Activated naive CD4-positive, alpha-beta T cell (primary cell): ENCODE measurements at places on chromosomes 5 and 9.

DNA sequence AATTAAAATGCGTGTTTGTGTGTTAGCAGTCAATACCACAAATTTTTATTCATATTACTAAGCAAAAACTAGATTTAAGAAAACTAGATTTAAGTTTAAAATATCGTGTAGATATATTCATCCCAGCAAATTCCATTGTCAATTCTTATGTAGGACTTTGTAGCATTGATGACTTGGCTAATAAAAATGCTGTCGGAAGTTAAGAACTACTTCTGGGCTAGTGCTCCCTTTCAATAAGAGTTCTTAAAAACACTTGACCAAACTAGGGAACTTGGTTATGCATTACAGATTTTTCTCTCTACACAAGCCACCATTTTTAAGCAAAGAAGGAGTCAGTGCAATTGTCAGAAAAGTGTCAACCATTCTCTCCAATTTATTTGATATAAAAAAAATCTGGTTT lies 68.7 kb upstream of the RAD23B start:
- DNase-seq = no peak

DNA sequence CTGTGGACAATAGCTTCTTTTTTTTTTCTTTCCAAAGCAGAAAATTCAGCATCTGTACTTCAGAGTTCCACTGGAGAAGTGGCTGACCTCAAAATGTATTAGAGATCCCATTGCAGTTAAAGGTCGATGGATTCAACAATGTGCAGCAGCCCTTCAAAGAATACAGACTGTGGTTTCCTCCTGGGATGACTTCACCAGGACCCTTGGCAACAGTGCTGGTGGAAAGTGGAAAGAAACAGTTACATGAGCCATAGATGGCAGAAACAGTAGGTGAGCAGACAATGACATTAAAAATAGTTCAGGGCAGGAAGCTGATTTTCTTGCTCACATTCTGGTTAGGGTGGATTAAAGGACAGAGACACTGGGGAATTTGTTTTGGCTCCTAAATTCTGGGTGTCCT lies 62.4 kb downstream of the SLC28A3 start:
- no peak for DNase-seq

GRCh38 chr5:132353486-132353995 lies 16.0 kb upstream of the SLC22A5 start:
- no peak for DNase-seq

- DNase-seq = peak; percentile 30
Measured at GRCh38 chr5:65102976-65103711, 334.4 kb downstream of the CWC27 start.

DNA sequence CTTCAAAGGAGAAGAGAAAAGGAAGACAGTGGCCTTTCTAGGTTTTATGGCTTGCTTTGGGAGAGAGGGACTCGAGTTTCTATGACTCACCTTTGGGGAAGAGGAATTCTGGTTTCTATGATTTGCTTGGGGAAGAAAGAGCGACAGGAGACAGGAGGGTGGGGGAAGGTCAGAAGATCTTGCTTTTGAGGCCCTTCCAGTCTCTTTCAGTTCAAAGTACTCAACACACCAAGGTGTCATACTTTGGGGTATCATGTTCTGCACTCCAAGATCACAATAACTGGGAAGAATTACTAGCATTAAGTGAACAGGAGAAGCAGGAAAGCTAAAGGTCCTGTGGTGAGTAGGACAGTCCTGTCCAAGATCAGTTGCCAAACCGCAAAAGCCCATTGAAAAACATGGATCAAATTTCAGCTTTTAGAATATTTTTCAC lies 324.5 kb downstream of the ARHGEF28 start:
- DNase-seq = no peak

DNA sequence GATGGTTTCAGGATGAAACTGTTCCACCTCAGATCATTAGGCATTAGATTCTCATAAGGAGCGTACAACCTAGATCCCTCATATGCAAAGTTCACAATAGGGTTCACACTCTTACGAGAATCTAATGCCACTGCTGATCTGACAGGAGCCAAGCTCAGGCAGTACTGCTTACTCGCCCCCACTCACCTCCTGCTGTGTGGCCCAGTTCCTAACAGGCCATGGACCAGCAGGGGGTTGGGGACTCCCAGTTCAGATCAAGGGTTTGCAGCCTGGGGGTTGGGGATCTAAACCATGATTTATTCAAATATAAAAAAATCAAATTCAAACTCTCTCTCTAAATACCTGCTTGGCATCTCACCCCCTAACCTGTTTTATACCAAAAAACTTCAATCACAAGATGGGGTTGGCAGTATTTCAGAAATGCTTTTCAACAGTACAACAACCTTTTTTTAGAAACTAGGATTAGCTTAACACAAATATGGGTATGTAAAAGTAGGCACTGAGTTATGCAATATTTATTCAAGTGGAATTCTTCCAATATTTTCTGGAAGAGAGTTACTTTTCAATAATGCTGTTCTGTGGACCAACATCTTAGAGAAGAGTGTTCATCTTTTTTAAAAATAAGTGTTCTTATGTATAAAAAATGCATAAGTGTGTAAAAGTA lies 30.1 kb upstream of the SLC12A2 start:
- DNase-seq = no peak

DNA sequence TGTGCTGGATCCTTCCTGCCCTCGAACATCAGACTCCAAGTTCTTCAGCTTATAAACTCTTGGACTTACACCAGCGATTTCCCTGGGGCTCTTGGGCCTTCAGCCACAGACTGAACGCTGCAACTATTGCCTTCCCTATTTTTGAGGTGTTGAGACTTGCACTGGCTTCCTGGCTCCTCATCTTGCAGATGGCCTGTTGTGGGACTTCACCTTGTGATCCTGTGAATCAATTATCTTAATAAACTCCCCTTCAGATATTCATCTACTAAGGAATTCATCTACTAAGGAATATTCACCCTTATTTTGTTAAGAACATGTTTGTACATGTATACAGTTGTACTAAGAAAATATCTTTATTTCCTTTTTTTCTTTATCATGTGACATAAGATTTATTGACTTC lies 1079.7 kb downstream of the CDH12 start:
- no peak for DNase-seq

DNA sequence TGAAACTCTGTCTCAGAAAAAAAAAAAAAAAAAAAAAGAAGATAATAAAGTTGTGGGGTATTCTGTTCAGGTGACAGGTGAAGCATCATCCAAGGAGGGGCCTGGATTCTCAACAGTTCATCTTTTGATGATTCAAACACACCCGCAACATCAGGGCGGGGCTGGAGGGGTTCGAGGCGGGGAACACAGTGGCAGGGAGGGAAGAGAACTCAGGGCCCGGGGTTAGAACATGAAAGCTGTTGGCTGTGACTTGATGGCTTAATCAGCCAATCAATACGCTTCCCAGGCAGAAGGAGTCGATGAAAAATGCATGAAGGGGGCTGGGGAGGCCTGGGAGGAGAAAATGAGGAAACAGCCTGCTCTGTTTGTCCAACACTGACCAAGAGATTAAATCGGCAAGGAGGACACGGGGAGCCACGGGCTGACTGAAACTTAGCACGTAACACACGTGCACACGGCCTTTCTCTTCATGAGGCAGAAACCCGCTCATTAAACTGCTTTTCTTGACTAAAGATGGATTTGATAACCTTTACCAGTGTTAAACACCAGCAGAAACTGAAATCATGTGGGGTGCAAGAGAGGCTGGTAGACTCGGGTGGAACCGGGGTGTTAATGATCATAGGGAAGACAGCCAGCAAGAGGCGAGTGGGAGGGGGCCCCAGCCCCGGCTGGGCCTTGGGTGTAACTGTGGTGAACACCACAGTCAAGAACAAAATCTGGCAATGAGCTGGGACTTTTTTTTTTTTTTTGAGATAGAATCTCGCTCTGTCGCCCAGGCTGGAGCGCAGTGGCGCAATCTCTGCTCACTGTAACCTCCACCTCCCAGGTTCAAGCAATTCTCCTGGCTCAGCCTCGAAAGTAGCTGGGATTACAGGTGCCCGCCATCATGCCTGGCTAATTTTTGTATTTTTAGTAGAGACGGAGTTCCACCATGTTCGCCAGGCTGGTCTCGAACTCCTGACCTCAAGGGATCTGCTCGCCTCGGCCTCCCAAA lies 105.7 kb upstream of the RAPGEF1 start:
- no peak for DNase-seq
